ENCODE measurements at places on chromosomes 1 and 21. TPM values are rescaled to one million over a fixed set of nuclear protein-coding genes. Genes with fewer than 3 reads are reported as not detected.
A peak's percentile ranks its signal among the peaks of the same experiment; 100 is the strongest.

DNA sequence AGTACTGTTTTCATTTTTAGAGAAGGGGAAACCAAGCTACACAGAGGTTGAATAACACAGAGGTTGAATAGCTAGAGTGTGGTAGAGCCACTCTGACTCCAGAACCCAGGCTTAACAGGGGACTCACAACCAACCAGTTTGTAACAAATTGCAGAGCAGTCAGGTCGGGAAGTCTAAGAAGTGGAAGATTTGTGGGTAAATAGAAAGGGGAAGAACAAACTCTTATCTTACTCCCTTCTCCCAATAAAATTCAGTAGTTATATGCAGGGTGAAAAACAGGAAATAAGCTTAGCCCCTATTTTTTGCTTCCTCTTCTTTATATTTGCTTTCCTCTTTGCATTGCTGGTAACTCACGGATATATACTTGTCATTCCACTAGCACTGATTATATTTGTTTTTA lies 23.2 kb downstream of the CDC42 start:
- DNase-seq = no peak

GRCh38 chr1:119510046-119510445 lies 3.0 kb downstream of the HSD3B1 start:
- no peak for DNase-seq

GRCh38 chr1:109954041-109954512 lies 30.5 kb upstream of the AHCYL1 start:
- no peak for DNase-seq

GRCh38 chr1:109882288-109883245 lies 28.1 kb upstream of the CSF1 start:
- no peak for DNase-seq

- DNase-seq = peak; percentile 55
Measured at GRCh38 chr1:154745286-154745731, 124.8 kb downstream of the KCNN3 start.

- DNase-seq = no peak
Measured at GRCh38 chr21:44568667-44569556, 4.6 kb upstream of the KRTAP10-4 start.

- DNase-seq = no peak
Measured at GRCh38 chr1:226845624-226846023, 24.8 kb upstream of the PSEN2 start.

- DNase-seq = no peak
Measured at GRCh38 chr1:230243146-230243545, 176.1 kb downstream of the GALNT2 start.

DNA sequence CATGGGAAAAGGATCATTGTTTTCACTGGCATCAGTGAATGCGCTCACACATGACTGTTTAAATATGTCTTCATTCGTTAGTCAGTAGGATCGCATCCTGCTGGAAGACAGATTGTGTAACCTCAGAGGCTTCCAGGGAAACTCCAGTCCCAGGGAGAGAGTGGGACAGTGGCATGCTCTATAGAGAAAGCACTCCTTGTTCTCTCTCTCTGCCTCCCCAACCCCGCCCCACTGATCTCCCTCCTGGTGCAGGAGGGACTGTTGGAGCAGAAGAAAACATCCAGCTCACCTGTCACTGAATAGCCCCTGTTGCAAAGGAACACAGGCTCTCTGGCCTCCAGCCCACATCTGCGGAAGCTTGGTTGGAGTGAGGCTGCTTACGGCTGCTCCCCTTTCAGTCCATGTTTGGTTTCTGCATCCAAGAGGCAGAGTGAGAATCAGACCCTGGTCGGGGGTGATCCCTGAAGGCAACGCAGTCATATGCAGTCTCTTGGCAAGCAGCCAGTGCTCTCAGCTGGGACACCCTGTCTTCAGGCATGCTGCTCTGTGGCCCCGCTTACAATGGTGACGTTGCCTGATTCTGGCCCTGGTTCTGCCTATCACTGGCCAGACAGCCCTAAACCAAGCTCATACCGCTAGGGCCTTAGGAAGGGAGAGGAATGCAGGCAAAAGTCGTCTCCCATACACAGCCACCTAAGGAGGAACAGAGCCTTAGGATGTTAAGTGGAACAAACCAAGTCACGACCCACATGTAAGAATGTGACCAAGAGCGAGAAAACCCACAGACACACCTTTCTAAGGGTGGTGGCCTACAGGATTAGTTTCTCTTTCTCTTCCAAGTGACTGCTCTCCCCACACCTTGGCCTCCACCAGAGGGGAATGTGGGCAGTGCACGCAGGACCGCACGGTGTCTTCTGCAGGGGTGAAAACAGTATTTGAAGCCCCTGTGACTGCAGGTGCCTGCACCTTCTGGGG lies 39.7 kb downstream of the BACE2 start:
- no peak for DNase-seq

- DNase-seq = peak; percentile 59
Measured at GRCh38 chr1:53278298-53278725, 40.0 kb upstream of the MAGOH start.

GRCh38 chr1:98045211-98045766 lies 124.5 kb upstream of the DPYD start:
- DNase-seq = no peak

- no peak for DNase-seq
Measured at GRCh38 chr1:69947837-69948236, 257.5 kb downstream of the LRRC40 start.

- no peak for DNase-seq
Measured at GRCh38 chr1:68144856-68145255, 87.5 kb downstream of the WLS start.

GRCh38 chr1:55639526-55639925 lies 424.4 kb upstream of the USP24 start:
- DNase-seq = no peak

DNA sequence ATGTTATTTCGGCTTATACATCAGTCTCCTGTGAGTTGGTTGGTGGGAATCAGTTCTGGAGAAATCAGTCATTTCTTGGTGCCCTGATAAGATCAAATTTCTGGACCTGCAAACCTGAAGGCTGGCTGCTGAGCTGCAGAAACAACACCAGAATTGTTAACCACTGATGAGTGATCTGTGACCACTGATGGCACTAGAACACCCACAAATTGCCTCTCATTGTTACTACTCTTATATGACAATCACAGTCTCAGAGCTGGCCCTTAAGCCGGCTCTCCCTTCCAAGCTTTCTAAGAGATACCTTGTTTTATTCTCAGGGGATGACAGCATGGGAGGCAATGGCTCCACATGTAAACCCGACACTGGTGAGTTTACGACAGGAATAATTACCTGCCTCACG lies 1.9 kb downstream of the C1orf162 start:
- peak; percentile 35 for DNase-seq

DNA sequence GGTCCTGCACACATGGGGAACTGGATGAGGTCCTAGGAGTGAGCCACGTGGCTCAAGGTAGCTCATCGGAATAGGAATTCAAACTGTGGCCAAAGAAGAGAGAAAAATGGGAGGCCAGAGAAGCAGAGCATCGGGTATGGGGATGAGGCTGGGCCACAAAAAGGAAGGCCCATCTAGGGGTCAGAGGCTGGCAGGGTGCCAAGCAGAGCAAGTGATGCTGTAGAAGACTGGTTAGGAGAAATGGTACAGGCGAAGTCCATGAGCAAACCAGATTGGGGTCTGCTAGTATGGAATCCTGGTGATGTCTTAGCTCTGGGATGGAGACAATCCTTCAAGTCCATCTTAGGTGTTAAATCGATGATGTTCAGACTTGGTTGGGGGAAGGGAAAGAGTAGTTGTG lies 68.0 kb downstream of the TEX35 start:
- DNase-seq = no peak

DNA sequence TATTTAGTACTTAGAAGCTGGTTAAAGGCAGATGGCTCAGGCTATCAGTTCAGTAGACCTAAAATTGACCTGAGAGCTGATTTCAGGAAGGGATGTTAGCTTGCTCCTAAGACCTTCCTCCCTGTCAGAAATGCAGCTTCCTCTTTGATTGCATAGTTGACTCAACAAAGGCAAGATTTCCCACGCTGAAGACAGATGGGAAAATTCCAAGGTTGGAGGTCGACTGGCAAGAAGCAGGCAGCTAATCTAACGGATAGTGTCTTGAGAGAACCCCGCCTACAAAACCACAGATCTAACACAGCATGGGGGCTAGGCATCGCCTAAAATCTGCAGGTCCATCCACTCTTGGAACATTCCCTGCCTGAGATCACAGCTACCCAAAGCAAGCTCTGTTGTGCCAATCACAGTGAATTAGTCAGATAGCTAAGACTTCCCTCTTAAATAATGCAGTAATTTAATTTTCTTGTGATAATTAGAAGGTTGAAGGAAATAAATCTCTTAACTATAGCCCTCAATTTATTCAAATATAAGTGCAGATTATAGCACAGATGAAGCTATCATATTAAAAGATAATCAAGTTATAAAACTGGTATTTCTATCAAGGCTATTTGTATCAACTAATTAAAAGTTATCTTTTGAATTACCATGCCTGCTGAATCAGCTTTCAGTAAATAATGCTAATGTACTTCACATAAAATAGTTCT lies 357.8 kb upstream of the SGIP1 start:
- no peak for DNase-seq

DNA sequence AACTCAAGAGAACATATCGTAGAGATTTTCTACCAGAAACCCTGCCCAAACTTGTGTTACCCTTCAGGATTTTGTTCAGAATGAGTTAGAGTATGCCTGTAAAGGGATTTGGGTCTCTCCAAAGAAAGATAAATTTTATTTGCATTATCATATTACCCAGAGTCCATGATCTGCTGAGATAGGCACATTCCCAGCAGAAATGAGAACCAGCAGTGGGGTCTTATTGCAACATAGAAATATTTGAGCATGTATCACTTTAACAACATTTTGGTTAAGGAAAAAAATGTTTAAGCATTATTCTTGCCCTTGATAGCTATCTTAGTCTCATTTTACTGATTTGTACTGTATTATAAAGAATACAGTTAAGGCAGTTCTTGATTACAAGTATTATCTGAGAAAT lies 10.6 kb downstream of the VCAM1 start:
- no peak for DNase-seq

- DNase-seq = peak; percentile 12
Measured at GRCh38 chr1:91672601-91673161, 172.0 kb downstream of the CDC7 start.

GRCh38 chr1:229769006-229769405 lies 143.0 kb downstream of the URB2 start:
- DNase-seq = no peak

- no peak for DNase-seq
Measured at GRCh38 chr1:201298396-201299381, 15.4 kb downstream of the PKP1 start.

DNA sequence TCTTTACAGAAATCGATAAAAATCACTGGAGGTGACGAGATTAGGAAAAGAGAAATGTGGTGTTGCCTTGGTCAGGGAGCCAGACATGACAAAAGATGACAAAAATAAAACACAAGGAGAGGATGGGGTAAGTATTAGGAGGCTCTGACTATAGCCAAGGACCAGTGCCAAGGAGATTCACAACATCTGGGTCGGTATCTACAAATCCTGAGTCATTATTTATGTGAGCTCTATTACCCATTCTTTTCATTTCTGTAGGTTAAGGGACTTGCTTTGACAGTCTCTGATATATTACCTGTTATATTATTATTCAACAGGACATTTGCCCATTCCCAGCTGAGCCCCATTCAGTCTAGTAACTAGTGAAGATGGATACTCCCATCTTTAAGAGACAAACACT lies 120.8 kb downstream of the TYW3 start:
- DNase-seq = no peak

Gene MYOG
- total RNA-seq = not detected

Gene ATP1A4
- total RNA-seq = not detected

Gene KISS1
- total RNA-seq = not detected

Gene PLA2G2D
- not detected for total RNA-seq

Gene PBX1
- 0.04 TPM for total RNA-seq

Gene MRPL20
- total RNA-seq = 182 TPM

Gene ALX3
- total RNA-seq = not detected

Gene NLRP3
- total RNA-seq = 9.1 TPM

Gene COL16A1
- 0.93 TPM for total RNA-seq
